8988T (cell line): ENCODE measurements at places on chromosomes 3 and 15.
A peak's percentile ranks its signal among the peaks of the same experiment; 100 is the strongest.

DNA sequence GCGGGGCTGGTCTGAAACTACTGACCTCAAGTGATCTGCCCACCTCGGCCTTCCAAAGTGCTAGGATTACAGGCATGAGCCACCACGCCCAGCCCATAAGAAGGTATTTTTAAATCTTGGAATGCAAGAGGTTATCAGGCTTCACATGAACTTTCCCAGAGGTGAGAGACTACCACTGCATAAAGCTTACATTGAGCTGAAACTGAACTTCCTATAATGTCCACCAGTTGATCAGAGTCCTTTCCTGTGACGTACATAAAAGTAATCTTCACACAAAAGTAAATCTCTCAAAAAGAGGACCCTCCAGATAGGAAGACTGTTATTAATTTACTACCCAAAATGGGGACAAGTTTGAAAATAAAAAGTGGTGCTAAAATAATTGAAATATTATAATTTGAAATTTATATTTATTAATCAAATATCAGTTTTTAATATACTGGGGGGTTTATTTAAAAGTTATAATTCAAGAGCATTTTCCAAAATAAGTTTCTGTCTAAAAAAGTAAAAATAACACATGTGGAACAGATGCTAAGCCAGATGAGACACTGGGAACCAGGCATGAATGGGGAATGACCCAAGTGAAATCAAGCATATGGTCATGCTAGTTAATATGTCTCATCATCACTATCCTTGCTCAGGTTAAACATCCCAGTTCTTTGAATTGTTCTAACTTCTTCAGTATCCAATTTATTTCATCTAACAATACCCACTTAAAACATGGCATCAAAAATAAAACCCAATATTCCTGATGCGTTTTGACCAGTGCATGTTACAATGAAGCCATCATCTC is 269.9 kb upstream of the UBE2E2 start:
- no peak for DNase-seq

GRCh38 chr3:31240874-31241273 is 291.9 kb upstream of the STT3B start:
- no peak for DNase-seq

DNA sequence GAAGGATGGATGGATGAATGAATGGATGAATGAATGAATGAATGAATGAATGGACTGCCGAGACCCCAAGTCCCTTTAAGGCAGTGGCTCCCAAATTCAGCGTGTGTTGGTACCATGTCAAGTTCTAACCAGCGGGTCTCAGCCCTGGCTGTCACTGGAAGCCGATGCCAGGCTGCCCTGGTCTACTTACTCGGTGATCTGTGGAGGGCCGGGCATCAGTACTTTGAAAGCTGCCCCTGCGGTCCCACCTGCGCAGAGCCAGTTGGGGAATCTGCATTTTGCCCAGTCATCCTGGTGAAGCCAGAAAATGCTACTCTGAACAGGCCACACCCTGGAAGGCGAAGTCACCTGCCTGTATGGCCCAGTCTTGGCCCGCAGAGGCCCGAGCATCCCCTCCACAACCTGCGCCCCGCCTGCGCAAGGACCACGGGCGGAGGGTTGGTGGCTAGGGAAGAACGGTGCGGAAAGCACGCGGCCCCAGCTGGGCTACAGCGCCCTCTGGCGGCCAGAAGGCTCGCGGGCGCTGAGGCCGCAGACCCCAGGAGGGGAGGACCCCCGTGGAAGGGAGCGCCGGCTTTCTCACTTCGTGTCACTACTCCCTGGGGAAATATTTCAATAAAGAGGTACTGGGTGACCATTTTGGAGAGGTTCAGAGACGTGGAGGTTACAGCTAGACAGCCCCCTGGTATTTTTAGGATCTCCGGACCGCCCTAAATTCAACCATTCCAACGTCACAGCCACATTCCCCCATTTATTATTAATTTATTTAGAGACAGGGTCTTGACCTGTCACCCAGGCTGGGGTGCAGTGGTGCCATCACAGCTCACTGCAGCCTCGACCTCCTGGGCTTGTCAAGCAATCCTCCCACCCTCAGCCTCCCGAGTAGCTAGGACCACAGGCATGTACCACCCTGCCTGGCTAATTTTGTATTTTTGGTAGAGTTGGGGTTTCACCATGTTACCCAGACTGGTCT is 34.9 kb downstream of the PRKCD start:
- peak; percentile 75 for DNase-seq

GRCh38 chr15:31774045-31774444 is 256.3 kb upstream of the CHRNA7 start:
- DNase-seq = no peak

DNA sequence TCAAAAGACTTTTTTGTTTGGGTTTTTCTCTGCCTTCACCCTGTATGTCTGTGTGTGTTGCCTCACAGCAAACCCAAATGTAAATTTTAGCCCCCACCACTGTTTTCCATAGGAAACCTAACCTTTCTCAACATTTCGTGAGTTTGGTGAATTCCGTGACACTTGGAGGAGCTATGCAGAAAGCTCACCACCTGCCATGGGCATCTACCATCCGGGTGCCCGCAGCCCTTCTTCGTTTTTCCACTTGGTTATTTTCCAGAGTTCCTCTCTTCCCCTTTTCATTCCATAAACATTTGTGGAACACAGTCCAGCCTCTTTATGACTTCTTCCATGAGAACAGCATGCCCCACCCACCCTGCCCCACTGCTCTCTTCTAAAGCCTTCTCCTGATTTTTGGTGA is 31.3 kb downstream of the TMEM158 start:
- DNase-seq = no peak

DNA sequence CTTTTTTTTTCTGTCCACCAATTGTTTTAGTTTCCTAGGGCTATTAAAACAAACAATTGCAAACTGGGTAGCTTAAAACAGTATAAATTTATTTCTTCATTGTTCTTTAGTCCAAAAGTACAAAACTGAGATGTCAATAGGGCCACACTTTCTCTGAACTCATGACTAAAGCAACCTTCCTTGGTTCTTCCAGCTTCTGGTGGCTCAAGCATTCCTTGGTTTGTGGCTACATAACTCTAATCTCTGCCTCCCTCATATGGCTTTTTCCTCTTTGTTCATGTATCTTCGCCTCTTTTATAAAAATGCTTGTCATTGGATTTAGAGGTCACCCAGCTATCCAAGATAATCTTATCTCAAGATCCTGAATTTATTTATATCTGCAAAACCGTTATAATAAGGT is 914.5 kb upstream of the EPHA6 start:
- DNase-seq = no peak
